ENCODE measurements at places on chromosomes 1 and 21.

- no peak for DNase-seq
These were observed 8.1 kb downstream of the NGF start for GRCh38 chr1:115329965-115330364.

GRCh38 chr1:26607186-26607585 lies 77.6 kb downstream of the RPS6KA1 start:
- no peak for DNase-seq

GRCh38 chr21:43815107-43815613 lies 25.8 kb downstream of the RRP1 start:
- no peak for DNase-seq

DNA sequence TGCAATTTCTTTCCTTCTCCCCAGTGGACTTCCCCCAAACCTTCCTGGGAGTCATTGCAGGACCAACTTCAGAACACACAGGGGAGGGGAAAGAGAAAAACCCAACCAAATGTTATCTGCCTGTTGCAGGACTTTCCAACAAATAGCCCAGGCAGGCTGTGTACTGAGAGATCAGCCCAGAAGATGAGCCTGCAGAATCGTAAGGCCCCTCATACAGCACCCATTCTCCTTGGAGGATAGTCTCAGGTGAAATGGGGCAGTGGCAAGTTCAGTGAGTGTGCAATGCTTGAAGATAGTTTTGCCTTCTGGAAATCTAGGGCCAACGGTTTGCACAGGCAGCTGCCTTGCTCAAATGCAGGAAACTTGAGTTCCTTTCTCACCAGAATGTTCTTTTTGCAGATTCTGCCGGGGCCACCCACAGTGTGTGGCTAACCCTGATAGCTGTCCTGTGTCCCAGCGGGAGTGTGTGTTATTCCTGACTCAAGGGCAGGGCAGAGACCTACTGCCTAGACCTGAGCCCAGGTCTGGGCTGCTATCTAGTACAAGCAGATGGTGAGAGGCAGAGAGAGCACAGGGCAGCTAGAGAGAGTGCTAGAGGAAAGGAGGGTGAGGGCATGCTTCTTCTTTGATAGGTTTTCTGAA lies 48.8 kb downstream of the GADD45A start:
- no peak for DNase-seq

DNA sequence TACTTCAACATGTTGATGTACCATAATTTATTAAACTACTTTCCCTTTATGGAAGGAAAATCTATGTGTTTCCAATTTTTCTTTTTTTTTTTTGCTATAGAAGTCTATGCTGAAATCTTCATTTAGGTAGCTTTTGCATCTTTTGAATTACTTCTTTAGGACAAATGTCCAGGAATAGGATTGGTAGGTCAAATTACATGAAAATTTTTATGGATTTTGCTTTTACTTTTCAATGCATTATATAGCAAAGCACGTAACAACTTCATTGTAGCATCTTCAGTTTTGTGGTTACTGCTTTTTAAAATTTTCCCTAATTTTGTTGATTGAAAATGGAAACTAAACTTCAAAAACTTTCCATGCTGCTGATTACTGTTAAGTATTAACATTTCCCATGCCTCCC lies 12.0 kb upstream of the PLA2G2C start:
- no peak for DNase-seq
